AG09309 (cell line): ENCODE measurements at places on chromosomes 6 and 20.

DNA sequence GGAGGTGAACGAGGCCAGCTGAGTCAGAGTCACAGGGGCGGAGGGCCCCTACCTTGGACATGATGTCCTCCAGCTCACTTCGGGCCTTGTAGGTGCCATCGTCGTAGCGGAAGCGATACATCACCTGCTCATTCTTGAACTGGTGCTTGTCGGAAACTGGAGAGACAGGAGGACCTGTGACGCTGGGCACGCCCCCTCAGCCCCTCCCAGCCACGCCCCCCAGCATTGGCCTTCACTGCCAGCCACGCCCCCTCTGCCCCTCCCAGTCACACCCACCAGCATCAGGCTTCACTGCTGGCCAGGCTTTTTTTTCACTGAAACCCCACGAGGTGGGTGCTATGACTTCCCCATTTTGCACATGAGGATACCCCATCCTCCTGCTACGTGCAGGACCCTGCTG lies 148.2 kb downstream of the PREX1 start:
- no peak for DNase-seq

DNA sequence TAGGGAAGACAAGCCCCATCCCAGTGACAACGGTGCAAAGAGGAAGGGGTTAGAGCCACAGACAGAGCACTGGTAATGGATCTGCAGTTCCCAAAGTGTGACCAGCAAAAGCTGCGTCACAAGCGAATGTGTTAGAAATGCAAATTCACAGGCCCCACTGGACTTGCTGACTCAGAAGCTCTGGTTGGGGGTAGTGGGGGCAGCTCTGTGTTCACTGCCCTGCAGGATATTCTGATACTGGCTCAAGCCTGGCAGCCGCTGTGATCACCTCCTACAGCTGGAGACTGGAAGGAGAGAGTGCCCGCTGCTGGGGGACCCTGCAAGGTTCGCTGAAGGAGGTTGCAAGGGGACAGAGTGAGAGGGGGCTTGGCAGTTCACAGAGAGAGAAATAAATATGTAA lies 179.7 kb upstream of the CDH4 start:
- no peak for DNase-seq

- no peak for DNase-seq
Measured at GRCh38 chr6:14224359-14225103, 107.0 kb downstream of the CD83 start.

DNA sequence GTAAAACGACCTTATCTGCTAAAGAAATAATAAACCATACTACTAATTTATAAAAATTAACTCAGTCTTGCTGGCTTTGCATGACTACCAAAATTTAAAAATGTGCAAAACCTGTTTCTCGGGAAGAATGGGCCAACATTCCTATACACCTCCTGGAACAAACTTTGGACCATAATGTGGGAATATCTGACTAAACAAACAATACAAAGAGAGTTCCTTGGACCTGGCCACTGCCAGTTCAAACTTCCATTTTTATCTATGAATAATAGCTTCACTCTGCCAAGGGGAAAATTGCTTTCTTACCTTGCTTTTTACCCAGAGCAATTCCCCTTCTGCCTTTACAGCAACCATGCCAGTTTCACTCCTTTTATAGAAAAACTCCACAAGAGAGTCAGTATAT lies 38.7 kb upstream of the POU5F1 start:
- no peak for DNase-seq

GRCh38 chr20:36924167-36925045 lies 27.1 kb downstream of the SAMHD1 start:
- no peak for DNase-seq

DNA sequence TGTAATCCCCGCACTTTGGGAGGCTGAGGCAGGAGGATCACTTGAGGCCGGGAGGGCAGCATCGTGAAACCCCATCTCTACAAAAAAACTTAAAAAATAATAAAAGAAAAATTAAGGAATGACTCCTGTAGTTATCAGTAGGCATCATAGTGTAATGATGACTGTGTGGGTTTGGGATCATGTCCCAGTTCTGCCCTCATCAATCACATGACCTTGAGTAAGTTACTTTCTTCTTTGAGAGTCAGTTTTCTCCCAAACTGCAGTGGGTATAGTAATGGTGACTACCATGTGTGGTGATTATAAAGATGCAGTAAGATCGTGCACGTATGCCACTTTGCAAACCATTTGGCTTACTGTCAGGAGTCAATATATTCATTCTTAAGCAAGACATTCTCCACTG lies 89.2 kb downstream of the TXNDC5 start:
- DNase-seq: no peak

DNA sequence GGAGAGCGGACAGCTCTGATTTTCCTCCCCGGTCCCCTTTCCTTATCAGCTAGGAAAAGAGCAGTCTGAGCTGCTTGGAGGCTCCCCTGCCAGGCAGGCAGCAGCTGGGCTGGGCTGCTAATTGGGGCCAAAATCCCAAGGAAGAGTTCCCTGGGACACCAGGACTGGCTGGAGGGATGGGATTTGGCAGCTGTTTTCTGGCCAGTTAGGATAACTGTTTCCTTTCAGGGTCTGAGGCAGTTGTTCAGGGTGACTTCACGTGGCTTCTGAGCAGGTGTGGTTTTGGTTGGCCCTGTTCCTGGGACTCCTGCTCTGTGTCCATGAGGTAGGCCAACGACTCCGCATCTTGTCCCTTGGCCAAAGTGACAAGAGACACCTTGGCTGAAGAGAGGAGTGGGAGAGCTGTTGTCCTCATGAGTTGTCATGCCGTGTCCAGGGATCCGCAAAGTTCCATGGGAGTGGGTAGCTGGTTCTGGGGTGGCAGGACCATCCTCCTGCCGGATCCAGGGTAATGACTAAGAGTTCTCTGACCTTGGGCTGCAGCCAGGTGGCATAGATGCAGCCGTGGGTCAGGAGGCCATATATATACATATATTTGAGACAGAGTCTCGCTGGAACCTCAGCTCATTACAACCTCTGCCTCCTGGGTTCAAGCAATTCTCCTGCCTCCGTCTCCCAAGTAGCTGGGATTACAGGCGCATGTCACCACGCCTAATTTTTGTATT lies 21.2 kb downstream of the MRPS18A start:
- DNase-seq: no peak

DNA sequence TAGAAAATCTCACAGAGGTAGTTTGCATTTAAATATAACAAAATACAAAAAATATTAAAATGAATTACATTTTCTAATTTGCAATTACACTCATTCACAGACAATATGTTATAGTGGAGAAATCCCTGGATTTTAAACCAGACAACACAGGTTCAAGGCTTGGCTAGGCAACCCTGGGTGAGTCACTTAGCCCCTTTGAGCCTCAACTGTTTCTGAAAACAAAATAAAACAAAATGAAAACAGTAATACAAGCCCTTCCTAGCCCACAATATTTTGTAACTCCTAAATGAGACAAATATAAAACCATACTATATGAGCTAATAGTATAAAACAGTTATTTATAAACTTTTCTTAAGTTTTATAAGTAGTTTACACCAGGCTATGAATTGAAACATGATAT lies 41.0 kb downstream of the UQCC1 start:
- DNase-seq: no peak

GRCh38 chr6:96604420-96604819 lies 41.5 kb downstream of the FHL5 start:
- DNase-seq: no peak

DNA sequence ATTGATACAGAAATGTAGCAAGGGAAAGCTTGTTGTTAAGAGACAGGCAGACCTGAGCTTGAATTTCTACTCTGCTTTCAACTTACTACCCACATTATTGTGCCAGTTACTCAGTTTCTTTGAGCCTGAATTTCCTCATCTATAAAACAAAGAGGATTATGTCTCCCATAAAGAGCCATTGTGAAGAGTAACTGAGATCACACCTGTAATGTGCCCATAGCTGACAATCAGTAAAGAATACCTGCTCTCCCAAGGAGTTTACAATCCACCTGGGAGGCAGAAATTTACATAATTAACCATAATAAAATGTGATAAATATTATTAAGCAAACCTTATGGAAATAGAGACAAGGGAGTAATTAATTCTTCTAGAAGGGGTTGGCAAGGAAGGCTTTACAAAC lies 204.9 kb downstream of the EPM2A start:
- no peak for DNase-seq
